ENCODE measurements at places on chromosomes 1 and 21. TPM values are rescaled to one million over a fixed set of nuclear protein-coding genes. Genes with fewer than 3 reads are reported as not detected.

DIRAS3 gene
- 0.98 TPM for total RNA-seq

DMRTA2 gene
- total RNA-seq = not detected

OR2T35 gene
- total RNA-seq = not detected

SPOCD1 gene
- total RNA-seq = 53.6 TPM

PADI3 gene
- total RNA-seq = not detected

Measured in vein endothelial cell (primary cell).